Endodermal cell (in vitro differentiated cells): ENCODE measurements at places on chromosomes 3 and 15.

DNA sequence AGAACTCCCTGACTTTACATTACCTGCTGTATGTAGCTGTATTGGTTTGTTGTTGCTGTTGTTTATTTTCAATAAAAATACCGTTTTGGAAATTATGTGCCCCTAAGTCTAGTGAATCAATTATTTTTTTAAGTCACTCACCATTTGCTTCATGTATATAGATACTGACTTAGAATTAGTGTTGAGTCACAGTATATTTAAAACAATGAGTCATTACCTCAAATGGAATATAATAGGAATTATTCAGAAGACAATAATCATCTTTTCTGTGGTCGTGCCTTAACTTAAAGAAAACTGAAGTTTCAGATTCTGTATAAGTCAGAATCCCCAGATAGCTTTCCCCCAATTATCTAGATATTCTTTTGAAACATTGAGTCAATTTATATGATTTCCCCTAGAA, 21.0 kb upstream of the ALDH1A2 start:
- no peak for DNase-seq

GRCh38 chr3:143697975-143698374, 150.3 kb downstream of the SLC9A9 start:
- DNase-seq = no peak

- peak; percentile 61 for DNase-seq
Observed at GRCh38 chr15:88090481-88091011, 166.0 kb downstream of the NTRK3 start.

GRCh38 chr3:194598771-194599557, 34.3 kb downstream of the TMEM44 start:
- no peak for DNase-seq

DNA sequence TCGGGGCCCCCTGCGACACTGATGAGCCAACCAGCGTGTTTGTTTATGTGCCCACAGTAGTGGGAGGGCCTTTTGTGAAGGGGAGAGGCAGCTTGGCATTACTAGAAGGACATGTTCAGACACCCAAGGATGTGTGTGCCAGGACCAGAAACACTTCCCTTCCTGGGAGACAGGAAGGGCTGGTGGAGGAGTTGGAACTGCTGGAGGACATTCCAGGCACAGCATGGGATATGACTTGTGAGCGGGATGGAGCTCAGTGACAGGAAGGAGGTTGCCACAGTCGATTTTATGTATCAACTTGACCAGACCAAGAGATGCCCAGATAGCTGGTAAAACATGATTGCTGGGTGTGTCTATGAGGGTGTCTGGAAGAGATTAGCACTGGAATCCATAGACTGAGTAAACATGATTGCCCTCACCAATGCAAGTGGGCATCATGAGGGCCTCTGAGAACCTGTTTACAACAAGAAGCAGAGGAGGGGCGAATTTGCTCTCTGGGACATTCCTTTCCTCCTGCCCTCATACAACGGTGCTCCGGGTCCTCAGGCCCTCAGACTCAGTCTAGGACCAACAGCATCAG, 106.4 kb upstream of the TLE3 start:
- no peak for DNase-seq

DNA sequence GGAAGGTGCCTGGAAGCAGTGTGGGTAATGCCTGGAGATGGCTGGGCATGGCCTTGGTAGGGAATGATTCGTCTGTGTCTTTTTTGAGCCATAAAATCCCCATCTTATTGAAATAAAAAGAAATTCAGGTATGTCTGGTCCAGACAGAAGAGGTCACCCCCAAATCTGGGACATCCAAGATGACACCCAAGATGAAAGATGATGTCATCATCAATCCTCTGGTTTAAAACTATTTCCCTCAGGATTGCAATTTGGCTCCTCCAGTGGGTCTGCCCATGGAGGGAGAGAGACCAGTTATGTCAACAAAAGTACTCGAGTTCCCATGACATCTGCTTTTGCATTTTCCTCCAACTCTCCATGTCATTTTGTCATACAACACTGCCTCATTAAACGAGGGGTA, 16.7 kb upstream of the CCR9 start:
- DNase-seq = no peak

DNA sequence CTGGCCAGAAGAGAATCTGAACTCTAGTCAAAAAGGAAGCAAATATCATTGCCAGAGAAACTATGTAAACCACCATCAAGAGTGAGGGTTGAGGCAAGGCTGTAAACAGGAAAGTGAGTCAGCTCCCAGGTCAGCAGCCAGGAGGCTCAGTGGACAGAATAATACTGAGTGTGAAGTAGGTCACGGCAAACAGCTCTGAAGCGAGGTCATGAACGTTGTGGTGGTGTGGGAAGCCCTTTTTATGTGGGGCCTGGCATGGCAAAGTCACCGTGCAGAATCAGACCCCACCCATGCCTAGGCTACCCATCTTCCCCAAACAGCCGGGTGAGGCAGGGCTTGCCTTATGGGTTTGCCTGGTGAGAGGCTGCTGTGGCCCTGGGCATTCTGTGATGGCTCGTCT, 43.9 kb downstream of the THBS1 start:
- DNase-seq = no peak

DNA sequence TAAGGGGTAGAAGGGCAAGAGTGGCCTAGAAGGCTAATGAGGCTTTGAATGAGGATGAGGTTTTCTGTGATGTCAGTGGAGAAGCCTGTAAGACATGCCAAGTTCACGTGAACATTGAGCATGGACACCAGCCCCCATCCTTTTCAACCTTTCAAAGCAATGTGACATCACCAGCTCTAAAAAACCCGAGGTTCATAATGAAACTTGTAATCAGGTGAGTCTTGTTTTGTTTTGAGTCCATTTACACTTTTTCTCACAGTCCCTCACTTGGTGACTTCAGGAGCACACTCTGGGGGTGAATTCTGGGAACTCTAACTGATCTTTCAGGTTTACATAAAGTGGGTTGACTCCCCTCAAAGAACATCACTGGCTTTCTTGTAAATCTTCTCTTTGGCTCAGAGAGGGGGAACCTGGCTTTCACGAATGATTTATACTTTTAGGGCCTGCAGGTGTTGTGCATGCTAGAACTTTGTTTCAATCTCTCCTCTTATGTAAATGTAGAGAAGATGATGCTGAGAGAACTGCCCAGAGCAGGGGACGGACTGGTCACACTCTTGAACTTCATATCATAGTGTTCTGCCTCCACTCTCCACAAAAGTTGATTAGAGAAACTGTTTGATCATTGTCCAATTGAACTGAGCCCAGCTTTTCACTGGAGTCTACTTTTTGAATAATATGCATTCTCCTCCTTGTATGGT, 224.7 kb upstream of the SATB1 start:
- DNase-seq = no peak

DNA sequence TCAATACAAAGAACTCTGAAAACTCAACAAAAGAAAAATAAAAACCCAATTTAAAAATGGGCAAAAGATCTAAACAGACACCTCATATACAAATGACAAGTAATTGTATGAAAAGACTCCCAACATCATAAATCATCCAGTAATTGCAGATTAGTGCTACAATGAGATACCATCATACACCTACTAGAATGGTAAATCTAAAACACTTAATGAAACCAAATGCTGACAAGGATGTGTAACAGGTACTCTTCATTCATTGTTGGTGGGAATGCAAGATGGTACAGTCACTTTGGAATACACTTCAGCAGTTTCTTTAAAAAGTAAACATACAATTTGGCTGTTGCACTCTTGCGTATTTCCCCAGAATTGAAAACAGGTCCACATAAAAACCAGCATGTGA, 68.4 kb downstream of the LHFPL4 start:
- DNase-seq = no peak

DNA sequence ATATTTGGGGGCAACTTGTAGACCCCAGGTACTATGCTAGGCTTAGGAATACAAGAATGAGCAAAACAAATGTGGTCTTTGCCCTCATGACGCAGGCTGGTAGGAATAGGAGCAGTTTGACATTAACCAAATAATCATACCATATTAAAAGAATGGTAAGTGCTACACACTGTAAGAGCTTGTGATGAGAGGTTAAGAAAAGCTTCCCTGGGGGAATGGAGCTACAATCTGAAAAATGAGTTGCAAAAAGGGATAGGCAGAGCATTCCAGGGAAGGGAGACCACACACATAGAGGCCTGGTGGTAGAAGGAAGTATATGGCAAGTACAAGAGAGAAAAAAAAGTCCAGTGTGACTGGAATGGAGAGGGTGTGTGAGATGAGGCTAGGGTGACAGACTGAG, 37.3 kb downstream of the TMOD3 start:
- DNase-seq = no peak

DNA sequence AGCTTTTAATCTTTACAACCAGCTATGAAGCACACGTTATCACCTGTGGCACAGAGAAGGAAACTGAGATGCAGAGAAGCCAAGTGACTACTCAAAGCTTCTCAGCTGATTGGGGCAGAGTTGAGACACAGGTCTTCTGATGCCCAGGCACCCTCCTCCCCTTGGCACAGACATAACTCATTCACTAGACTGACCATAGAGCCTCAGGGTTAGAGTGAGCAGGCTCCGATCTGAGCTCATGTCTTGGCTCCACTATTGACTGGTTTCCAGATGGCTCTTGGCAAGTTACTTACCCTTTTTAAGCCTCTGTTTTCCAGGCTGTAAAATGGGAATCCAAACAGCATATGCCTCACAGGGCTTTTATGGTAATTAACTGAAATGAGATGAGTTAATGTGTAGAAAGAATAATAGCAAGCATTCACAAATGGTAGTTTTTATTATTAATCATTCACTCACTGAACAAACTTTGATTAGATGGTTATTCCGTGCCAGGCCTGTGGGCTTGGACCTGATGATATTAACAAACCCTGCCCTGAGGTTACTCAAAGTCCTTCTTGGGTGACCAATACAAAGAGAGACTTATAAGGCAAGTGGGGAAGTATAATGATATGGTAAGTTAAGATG, 184.3 kb downstream of the ANXA2 start:
- DNase-seq = no peak

DNA sequence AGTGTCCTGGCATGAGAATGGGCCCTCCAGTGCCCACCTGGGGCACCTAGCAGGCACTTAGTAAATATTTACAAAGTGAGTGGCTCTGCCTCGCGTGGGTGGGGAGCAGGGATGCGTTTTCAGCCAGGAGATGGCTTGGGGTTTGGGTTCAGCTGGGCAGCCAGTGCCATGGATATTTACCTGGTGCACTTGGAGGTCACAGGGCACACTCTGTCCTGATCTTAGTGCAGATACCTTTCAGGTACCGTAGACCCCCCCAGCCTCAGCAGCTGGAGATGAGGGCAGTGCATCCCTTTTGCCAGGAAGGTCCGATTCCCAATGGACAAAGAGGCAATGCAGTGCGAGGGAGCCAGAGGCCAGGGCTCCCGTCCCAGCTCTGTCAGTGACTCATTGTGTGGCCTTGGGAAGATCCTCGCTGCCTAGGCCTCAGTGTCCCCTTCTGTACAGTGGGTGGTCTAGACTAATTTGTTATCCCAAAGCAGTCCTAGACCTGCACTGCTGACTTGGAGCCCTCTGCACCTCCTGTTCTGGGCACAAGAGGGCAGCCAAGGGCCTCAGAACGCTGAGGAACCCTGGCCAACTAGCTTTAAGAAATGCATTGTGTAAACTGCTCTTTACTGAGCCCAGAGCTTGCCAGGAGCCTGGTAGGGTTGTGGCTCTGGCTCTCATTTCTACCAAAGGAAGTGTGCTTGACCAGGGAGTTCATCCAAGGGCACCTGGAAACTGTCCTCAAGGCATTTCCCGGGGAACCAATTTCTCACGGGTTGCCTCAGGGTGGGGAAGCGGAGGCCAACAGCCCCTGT, 16.0 kb downstream of the HDAC11 start:
- peak; percentile 93 for DNase-seq
